ENCODE measurements at places on chromosomes 2 and 18.
A peak's percentile ranks its signal among the peaks of the same experiment; 100 is the strongest.

DNA sequence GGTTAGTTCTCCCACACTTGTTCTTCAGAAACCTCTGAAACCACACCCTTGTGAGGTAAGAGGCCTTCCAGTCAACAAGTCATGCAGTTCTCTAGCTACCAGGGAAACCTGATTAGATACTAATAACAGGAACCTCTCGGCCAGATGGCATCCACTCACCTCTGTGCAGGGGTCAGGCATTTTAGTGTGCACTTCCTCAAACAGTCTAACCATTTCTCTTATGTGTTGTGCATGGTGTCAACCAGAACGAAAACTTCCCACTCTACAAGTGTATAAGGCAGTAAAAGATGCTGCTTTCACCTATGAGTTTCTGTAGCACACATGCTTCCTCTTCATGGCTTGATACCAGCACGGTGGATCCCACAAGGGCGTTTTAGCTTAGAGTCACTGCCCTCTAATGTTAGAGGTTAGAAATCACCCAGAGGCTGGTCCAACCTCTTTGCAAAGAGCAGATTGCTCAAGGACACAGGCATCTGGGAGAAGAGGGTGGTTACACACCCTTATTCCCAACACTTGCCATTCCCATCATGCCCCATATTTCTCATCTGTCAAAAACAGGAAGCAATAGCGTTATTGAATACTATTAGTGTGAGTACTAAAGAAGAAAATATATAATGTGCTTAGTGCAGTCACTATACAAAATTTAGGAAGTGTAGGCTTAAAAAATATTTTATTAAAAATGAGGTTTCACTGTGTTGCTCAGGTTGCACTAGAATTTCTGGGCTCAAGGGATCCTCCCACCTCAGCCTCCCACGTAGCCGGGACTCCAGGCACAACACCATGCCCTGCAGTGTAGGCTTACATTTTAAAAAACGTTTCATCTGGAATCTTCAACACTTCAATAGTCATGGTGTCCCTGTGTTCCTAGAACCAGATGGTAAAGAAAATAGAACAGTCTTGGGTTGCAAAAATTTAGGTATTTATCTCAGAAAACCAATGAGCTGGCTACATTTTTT, 34.5 kb upstream of the RAB31 start:
- DNase-seq = peak; percentile 93

DNA sequence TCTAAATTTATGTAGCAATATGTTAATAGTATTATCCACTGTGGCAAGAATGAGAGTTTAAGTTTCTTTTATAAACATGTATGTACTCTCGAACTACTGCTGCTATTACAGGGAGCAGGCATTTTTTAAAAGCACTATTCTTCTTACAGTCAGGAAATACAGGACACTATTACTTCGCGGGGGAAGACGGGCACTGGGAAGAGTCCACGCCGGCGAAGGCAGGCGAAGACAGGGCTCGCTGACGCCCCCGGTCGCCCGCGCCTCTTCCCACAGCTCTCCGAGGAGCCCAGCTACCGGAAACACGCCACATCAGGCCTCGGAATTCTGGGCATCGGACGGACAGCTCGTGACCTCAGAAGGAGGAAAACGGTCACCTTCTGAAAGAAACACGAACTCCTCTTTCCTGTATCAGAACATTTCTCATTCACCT, 90.2 kb downstream of the FAM161A start:
- DNase-seq = peak; percentile 86

DNA sequence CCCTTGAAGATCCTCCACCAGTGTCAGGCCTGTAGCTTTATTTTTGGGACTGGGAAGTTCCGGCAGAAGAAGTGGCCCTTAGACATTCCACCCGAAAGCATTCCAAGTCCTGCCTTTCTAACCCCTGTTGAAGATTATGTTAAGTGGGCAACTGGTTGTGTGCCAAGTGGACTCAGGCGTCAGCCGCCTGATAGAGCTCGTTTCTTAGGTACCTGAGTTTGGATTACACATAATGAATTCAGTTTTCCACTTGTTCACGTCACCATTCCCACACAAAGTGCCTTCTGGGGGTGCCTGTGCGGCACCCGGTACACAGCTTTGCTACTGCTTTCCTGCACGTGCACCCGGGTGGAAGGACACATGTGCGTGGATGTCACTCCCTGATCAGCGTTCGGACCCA, 156.5 kb downstream of the PTGR3 start:
- no peak for DNase-seq

DNA sequence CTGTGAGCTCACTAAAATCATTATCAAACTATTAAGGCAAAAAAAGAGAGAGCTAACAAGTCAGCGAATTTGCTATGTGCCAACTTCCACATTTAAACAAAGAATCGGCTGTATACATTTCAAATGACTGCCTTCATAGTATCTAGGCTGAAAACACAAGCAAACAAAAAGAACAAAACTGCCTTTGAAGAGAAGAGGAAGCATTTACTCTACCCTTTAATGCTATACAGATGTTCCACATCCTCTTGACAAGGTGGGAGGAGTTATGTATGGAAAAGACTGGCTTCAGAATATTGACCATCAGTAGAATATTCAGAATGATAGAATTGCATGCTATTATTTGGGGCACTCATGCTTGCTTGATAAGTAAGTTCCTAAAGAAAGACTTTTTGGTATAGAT, 741.7 kb downstream of the PLCL1 start:
- no peak for DNase-seq

- DNase-seq = no peak
Measured at GRCh38 chr18:25979369-25980040, 110.9 kb downstream of the SS18 start.

- DNase-seq = no peak
Measured at GRCh38 chr2:15768142-15768541, 172.2 kb upstream of the MYCN start.

GRCh38 chr2:151237422-151238025, 24.1 kb downstream of the RBM43 start:
- no peak for DNase-seq

DNA sequence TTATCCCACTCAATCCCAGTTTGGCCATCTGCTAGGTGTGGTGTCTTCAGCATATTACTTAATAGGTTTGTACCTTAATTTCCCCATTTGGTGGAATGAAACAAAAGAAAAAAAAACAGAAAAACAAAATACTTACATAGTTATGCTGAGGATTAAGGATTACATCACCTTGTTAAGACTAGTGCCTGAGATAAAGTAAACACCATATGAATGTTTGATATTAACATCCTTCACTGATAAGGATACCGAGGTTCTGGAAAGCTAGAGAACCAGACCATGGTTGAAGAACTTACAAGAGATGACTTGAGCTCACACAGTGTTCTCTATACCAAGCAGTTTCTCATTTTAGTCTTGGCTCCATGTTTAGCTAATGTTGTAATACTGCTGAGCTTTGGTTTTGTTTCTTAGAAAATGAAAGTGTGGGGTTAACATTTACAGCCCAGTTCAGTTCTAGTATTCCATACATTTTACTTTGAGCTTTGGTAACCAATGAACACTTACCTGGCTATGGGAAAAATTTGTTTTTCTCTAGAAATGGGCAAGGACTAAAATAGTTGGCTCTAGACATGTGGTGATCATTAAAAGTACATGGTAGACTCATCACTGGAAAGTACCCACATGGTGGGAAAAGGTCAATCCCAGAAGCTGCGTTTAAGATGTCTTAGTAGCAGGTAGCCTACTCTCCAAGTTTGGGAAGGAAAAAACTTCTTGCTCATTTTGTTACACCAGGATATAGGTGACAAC, 5.8 kb upstream of the GPD2 start:
- no peak for DNase-seq

GRCh38 chr2:204483608-204484081, 61.6 kb upstream of the PARD3B start:
- peak; percentile 6 for DNase-seq

DNA sequence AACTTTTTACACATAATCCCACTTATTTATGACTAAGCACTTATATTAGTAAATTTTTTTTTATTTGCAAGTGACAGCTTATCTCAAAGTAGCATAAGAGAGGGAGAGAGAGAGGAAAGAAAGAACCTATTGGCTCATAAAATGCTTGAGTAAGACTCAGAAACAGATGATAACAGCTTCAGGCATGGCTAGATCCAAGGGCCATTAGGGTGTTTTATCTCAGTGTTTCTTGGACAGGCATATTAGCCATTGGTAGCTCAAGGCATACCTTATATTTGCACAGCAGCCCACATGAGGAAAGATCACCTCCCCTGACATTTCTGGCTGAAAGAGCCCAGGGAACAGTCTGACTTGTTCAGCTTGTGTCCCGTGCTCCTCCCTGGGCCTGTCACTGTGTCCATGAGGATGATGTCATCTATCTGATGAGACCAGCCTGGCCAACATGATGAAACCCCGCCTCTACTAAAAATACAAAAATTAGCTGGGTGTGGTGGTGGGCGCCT, 64.4 kb downstream of the IL1R2 start:
- DNase-seq = no peak

DNA sequence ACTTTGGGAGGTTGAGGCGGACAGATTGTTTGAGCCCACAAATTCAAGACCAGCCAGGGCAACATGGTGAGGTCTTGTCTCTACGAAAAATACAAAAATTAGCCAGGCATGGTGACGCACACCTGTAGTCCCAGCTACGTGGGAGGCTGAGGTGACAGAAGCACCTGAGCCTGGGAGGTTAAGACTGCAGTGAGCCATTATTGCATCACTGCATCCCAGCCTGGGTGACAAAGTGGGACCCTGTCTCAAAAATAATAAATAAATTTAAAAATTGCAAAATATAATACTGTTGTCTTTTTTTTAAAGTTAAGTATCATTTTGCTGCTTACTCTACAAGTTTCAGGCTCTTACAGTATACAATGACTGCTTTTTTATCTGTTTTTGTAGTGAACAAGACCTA, 4.0 kb upstream of the ANKRD12 start:
- DNase-seq = no peak

DNA sequence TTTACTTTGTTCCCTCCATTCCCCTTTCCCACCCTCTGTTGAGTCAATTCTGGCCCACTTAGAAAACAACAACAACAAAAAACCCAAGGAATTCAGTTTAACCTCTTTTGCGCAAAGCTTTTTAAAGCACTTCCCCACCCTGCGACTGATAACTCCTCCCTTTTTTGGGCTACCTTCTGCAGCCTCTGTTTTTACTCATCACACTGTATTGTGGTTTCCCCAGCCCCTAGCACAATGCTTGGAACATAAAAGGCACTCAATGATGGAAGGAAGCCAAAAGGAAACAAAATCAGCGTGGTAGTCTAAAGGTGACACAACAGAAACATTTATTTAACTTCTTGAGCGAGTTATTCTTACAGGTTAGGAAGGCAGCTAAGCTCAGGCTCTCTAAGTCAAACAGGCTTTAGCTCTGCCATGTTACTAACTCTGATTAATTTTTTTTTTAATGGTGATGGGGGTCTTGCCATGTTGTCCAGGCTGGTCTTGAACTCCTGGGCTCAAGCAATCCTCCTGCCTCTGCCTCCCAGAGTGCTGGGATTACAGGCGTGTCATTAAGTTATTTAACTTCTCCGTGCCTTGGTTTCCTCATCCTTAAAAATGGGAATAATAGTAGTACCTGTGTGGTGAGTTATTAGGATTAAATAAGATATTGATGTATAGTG, 1.3 kb downstream of the CEP68 start:
- DNase-seq = peak; percentile 50

- DNase-seq = no peak
Measured at GRCh38 chr2:207051385-207051965, 112.2 kb downstream of the CPO start.

DNA sequence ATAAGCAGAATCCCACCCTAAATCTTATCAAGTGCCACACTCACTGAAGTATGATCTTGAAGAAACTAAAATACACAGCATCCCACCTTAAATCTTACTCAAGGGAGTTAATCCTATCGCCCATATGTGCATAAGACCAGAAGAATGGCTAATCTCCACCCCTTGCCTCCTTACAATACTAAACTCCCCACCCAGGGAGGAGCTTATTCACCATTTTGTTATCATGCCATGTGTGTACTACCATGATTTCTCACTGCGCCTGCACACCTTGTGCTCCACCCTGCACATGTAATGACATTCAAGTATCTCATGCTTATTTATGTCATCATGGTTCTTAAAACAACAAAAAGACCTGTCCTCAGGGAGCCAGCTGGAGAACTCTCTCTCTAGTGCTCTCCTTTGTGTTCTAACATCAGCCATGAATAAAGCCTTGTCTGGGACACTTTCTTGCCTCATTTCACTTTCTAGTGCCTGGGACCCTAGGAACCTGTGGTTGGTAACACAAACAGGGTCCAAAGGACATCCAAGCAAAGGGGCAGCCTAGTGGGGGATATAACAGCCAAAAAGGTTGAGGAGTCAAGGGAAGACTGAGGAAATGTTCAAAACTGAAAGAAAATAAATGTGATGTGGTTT, 87.4 kb downstream of the SLC66A3 start:
- DNase-seq = no peak

DNA sequence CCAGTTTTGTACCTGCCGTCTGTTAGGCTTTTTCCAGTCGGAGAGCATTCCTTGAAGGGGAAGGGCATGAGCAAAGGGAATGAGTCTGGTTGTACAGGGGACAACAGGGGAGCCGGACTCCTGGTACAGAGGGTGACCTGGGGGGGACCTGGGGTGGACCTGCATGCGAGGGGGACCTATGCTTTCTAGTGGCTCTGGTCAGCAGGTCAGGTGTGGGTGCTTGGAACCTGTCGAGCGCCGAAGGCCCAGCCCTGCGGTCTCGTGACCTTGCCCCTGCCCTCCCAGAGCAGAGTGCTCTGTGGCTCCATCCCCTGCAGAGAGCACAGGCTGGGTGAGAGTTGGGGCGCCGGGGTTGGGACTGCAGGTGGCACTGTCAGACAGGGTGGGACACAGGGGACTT, 96.7 kb upstream of the ASAP2 start:
- no peak for DNase-seq

GRCh38 chr2:121902616-121903015, 147.2 kb downstream of the TSN start:
- no peak for DNase-seq

Measured in LoVo (cell line).